GM10248 (cell line): ENCODE measurements at places on chromosomes 1 and 21.

- no peak for DNase-seq
Observed at GRCh38 chr1:118186026-118186425, 998 bp upstream of the SPAG17 start.

GRCh38 chr21:44531606-44532564 is 8.1 kb downstream of the KRTAP10-1 start:
- DNase-seq, result no peak

DNA sequence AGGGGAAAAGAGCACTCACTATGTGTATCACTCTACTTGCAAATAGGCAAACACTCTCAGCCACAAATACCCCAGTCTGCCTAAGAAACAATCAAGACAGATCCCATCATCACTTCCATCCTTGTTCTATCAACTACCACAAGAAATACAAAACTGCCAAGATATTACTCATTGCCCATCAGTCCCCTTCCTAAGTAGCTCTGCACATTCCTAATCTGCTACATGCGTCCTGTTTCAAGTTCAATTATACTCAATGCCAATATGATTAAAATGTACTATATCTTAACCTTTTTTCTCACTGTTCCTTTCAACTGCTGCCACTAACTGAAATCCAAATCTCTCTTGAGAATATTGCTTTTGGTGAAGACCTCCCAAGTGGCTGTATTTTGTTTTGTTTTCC is 1688.4 kb downstream of the PLA2G4A start:
- DNase-seq, result no peak

DNA sequence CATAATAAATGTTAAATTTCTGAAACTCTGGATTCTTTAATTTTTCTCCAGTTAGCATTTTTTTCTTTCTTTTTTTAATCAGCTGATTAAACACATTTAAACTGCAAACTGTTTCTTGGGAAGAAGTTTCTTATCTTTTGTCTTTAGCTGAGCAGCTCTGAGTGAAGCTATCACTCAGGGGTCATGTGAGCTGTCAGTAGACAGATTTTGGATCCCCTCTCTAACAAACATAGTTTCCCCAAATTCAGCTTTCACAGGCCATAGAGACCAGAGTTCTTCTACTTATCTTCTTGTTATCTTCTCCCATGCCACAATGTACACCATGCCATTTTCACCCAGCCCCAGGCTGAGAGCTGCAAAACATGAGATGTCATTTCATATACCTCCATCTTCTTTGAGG is 148.9 kb downstream of the CDC42BPA start:
- no peak for DNase-seq

- DNase-seq, result no peak
Observed at GRCh38 chr21:44980562-44981489, 41.0 kb downstream of the SLX9 start.

DNA sequence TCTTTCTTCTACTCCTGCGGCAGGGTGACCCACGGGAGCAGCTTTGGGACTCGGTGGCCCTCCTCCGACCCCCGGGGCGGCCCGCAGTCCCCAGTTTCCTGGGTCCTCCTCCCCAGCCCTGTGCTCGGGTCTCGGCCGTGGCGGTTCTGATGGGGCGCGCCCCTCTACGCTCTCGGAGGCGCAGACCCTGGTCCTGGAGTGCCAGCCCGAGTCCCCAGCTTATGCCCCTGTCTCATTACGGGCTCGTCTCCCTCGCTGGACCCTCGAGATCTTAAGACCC is 430 bp downstream of the BTG2 start:
- no peak for DNase-seq

DNA sequence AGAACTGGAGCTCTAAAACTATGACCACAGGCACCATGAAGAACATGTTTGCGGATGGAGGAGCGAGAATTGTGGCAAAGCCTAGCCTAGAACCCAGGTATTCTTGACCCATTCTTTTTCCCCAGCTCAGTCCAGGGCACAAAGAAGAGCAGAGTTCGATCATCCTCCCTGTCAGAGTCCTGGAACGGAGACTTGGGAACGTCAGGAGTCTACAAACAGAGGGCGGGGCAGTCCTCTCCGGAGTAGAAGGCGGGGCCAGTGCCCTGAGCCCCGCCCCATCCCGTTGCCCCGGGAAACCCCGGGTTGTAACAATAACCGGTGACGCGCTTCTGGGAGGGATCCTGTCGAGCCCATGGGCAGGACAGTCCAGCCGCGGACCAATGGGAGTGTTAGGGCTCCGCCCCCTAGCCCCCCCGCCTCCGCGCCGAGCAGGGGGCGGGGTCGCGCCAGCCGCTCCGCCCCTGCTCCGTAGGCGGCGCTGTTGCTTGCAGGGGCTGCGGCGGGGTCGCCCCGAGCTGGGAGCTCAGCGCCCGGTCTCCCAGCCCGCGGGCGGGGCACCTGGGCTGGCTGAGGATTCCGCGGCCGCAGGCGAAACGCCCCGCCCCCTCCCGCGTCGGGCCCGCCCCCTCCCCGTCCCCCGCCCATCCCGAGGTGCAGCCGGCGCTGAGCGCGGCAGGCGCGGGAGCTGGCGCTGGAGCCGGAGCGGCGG is at the start of gene FOXO6:
FOXO6 (plus strand) TSS at position 649 of the 709 bp plus-strand sequence.
- DNase-seq, result peak; percentile 98

GRCh38 chr1:221994939-221995338 is 253.1 kb upstream of the DUSP10 start:
- DNase-seq, result no peak

DNA sequence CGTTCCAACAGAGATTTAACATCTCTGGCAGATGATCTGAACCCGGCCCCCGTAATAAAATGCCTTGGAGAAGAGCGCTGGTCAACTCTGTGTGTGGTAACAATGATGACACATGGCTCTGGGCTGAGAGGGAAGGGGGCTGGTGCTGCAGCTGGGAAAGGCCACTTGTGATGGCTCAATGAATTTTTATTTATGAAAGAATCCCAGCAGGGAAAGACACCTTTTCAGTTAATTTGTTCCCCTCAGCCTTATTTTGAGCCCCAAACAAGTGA is 59.4 kb downstream of the SYT6 start:
- DNase-seq, result no peak

DNA sequence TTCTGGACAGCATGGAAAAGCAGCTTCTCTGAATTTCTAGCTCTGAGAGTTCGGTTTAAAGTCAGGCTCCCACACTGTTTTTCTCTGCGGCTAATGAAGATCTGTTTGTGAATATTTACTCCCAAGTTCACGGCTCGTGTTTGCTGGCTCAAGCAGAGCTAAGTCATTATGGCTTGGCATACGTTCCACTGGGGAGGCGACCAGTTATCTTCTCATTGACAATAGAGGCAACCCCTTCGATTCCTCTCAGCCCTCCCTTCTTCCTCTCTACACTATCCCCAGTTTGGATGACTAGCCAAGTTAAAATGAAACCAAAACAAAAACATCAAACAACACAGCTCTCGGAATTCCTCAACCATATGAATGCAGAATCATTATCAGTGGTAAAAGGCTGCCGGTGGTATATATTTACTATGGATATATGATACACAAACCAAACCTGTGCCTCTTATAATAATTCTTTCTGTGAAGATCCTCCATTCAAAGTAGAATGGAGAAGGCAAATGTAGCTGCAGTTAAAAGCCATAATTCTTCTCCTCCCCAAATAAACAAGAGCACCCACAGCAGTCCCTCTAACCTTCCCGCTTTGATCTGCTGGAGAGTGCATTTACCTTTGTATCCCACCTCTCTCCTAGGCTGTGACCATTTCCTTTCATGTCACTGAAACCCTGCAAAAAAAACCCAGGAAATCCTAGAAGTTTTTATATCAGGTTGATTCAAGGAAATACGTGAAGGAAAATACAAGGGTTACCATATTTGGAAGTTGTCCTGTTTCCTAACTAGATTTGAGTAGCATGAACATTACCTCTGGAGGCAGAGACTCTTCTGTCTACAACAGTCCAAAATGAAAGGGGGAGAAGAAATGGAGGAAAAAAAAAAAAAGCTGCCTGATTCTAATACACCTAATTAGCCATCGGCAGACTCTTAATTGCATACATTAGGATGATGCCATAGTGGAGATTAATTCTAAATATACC is 108.3 kb upstream of the USH2A start:
- no peak for DNase-seq

GRCh38 chr1:219126377-219126776 is 47.3 kb upstream of the LYPLAL1 start:
- DNase-seq, result no peak

DNA sequence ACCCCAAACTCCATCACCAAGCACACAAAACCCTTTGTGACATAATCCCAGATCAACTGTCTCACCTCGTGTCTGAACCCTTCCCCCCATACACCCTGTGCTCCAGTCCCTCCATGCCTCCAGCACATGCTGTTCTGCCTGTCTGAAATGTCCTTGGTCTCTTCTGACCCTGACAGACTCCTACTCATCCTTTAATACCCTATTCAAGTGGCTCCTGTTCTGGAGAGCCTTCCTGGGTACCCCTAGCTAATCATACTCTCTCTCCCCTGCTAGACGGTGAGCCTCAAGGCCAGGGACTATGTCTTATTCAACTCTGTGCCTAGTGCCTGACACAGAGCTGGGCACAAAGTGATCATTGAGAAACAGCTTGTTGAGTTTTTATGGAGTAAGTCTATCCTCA is 125.0 kb downstream of the LACTBL1 start:
- no peak for DNase-seq

DNA sequence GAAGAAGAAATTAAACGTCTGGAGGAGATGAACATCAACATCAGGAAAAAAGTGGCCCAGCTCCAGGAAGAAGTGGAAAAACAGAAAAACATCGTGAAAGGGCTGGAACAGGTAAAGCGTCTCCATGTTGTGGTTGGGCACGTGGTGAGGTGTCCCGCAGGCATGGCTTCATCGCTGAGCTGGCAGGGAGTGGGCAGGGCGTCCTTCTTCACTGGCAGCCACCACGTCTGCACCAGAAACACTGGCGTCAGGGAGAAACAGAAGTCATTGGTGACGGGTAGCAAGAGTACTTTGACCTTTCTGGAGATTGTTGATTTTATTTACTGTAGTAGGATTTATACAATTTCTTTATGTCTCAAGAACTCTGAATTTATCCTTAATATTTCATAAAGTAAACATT is 59.0 kb upstream of the DIP2A start:
- DNase-seq, result no peak

DNA sequence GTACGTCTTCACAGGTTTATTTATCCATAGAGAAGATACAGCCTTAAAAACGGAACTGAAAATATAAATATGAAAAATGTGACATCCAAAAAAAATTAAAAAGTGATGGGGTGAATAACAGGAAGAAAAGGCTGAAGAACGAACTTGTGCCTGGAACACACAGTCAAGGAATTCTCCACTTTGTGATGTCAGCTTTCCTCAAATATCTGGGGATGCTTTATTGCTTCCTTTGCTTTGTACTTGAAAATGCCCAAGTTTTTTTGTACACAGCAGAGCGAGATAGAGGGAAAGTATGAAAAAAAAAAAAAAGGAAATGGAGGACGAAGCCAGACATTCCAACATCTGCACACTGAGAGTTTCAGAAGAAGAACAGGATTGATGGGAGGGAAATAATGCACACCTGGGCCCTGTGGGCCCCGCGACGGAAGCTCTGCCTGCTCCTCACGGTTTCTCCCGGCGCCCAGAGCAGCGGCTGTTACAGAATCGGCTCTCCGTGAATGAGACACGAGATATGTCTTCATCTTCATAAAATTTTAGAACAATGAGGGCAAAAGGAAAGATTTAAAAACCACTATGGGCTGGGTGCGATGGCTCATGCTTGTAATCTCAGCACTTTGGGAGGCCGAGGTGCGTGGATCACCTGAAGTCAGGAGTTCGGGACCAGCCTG is 10.0 kb upstream of the LRRC3 start:
- DNase-seq, result no peak

- peak; percentile 68 for DNase-seq
Observed at GRCh38 chr1:30718636-30719405, 4.6 kb downstream of the MATN1 start.

DNA sequence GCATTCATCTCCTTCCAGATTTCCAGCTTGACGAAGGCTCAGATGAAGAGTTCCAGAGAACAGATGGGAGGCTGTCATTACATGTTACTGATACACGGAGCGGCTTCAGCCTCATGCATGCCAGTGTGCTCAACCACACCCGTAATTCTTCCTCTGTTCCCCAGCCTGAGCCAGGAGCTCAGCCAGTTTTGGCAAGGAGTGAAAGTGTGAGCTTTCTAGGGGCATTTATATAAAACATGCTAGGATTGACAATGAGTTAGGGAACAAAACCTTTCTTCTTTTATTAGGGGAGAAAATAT is 290.4 kb upstream of the PLXNA2 start:
- no peak for DNase-seq

GRCh38 chr1:1573843-1574720 is 581 bp downstream of the SSU72 start:
- peak; percentile 87 for DNase-seq

GRCh38 chr1:197471248-197471985 is 203.4 kb downstream of the CRB1 start:
- DNase-seq, result no peak

GRCh38 chr1:74517599-74518051 is 5.2 kb upstream of the LRRC53 start:
- DNase-seq, result peak; percentile 10

- DNase-seq, result no peak
Observed at GRCh38 chr1:155110381-155110780, 17.3 kb upstream of the EFNA1 start.

DNA sequence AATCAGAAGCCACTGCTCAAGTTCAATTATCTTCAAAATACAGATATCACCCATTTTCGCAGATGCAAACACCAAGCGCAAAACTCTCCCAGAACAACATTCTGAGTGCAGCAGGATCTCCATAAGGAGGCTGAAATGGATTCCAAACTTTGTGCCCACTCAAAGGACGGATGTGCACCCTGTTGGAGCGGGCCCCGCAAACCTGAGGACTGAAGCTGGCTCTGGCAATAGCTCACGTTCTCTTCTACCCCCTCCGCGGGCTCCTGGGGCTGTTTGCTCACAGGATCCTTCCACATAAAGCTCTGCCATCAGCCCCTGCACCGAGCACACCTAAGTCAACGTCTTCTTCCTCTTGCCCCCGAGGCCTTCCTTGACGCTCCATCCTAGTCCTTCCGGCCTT is 11.7 kb upstream of the RCSD1 start:
- no peak for DNase-seq

- no peak for DNase-seq
Observed at GRCh38 chr1:43938892-43939587, 5.4 kb downstream of the ARTN start.

- DNase-seq, result no peak
Observed at GRCh38 chr1:65263286-65263685, 46.1 kb upstream of the DNAJC6 start.

GRCh38 chr1:55702064-55702463 is 486.9 kb upstream of the USP24 start:
- DNase-seq, result peak; percentile 21

- DNase-seq, result no peak
Observed at GRCh38 chr1:46369542-46370213, 24.4 kb upstream of the FAAH start.

DNA sequence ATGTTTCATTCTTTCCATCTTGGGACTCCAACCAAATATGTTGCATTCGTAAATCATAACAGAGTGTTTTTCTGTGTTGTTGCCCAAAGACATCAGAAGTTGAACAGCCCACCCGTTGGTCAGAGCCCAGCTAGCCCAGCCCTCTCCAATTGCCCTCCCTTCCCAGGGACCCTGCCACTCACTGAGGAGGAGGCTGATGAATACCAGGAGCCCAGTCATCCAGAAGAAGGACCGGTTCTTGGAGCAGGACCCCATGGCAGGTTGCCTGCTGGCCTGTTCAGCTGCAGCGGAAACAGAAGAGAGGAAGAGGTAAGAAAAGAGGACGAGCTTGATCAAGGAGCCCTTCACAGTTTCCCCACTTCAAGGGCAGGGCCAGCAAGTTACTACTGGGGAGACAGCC is 172.2 kb upstream of the ETV3 start:
- no peak for DNase-seq
